ENCODE measurements at places on chromosomes 5 and 9.

GRCh38 chr9:78369639-78370219 lies 72.8 kb downstream of the PSAT1 start:
- no peak for DNase-seq

DNA sequence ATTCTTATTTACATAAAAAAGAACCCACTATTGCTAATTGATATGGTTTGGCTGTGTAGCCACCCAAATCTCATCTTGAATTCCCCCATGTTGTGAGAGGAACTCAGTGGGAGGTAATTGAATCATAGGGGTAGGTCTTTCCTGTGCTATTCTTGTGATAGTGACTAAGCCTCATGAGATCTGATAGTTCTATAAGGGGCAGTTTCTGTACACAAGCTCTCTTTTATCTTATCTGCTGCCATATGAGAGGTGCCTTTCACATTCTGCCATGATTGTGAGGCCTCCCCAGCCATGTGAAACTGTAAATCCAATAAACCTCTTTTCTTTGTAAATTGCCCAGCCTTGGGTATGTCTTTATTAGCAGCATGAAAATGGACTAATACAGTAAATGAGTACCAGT lies 58.2 kb upstream of the PRR16 start:
- no peak for DNase-seq

DNA sequence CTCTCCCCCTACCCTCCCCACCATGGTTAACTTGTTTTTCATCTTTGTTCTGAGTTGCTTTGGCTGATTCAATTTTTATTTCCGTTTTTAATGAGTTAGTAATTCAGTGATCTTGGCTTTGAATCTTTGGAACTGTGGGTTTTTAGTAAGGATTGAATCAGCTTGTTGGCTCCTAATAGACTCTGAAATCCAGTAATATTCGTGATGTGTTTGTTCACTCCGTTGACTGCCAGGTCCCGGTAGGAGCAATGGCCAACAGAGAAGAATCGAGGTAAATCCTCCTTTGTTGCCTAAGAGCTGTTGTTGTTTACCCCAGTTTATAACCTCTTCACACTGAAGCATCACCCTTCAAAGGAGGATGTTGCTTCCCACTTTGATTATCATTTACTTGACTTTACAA lies 92.7 kb downstream of the PCSK1 start:
- DNase-seq = no peak

- no peak for DNase-seq
Observed at GRCh38 chr5:5739490-5739945, 317.0 kb downstream of the ICE1 start.

GRCh38 chr9:37902131-37902530 lies 1.8 kb downstream of the SLC25A51 start:
- no peak for DNase-seq

DNA sequence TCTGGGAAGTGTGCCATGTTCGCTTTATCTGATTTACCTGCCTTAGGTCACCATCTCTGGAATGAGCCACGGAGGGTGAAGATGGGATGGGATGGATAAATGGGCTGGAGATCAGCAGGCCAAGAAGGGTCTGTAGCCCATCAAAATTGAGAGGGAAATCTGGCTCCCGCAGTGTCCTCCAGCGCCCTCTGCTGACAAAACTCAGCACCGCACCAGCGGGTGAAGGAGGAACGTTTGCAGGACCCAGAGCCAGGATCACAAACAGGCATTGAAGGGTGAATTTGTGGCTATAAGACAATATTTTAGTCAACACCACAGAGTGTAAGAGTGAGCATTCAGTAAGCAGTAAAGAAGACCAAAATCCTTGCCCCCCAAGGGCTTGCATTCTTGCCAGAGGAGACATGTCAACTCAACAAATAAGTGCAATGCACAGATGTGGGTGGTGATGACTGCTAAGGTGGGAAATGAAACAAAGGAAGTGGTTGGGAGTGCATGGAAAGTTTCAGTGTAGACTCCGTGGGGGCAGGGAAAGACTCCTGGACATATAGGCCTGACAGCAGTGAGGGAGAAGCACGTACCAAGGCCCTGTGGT lies 124.4 kb downstream of the TENT4A start:
- DNase-seq = no peak

All from stimulated activated CD8-positive, alpha-beta memory T cell treated with anti-CD3 and anti-CD28 coated beads, Interleukin-4, amount 100 ng/mL, for 4 hours (primary cell).